ENCODE measurements at places on chromosomes 3 and 15.

DNA sequence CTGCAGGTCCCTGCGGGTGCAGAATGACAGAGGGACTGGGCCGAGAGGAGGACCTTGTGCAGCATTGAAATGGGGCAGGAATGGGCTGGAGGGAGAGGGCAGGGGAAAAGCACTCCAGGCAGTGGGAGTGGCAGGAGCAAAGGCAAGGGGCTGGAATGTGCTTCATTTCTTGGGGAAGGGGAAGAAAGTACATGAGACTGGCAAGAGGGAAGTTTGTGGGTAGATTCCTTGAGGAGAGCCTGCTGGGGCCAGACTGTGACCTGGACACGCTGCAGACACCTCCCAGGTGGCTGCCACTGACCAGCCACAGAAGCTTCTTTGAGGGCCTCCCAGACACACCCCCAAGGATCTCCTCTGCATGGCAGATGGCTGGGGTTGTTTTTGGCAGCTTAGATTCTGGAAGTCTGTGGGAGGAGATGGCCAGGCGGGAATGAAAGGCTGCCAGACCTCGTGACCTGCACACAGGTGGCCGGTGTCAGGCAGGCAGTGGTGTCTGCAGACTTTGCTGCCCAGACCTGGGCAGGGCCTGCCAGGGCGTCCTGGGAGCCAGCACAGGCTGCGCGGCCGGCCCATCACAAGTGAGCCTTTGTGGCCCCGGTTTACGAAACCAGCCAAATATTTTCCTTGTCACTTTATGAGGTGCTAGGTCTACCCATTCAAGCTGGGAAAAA, 53.1 kb downstream of the SPSB4 start:
- no peak for DNase-seq

GRCh38 chr3:169259134-169259533, 404.4 kb downstream of the MECOM start:
- no peak for DNase-seq

DNA sequence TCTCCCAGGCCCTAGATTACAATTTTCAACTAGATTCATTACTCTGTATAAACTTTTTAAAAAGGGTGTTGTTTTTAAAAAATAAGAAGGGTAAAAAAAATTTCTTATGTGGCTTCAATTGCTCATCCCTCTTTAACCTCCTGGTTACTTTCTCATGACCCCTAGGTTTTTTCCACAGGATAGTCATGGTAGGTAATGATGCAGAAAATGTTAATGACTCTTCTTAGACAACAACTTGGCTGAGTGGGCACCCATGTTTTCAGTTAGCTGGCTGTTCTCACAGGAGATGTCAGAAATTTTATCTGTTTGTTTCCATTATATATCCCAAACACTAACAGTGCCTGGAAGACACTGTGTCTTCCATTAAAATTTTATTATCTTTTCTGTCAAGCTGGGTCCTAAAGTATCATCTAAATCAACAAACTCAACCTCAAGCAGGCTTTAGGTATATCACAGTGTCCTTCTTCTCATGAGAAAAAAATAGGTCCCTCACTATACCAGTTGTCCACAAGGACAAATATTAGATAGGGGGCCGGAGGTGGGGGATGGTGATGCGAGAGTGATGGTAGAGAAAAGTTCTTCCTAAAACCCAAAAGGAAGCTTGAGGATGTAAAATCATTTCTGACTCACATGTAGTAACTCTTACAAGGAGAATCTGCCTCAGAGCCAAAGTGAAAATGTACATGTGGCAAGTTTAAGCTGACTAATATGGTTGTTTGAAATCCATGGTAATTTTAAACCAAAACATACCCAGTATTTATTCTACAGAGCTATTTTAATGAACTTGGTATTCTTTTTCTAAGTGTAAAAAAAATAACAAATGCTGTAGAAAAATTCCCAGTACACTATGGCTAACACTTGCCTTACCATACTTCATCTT, 43.3 kb downstream of the PLOD2 start:
- no peak for DNase-seq

- no peak for DNase-seq
Measured at GRCh38 chr3:9864200-9864927, 15.7 kb downstream of the CIDEC start.

- DNase-seq: no peak
Measured at GRCh38 chr15:63028442-63029110, 14.0 kb upstream of the TPM1 start.

- no peak for DNase-seq
Measured at GRCh38 chr3:194768586-194768985, 82.9 kb downstream of the FAM43A start.

GRCh38 chr3:47337656-47338055, 43.2 kb upstream of the PTPN23 start:
- no peak for DNase-seq

- DNase-seq: no peak
Measured at GRCh38 chr3:126480206-126480605, 4.5 kb upstream of the ZXDC start.

DNA sequence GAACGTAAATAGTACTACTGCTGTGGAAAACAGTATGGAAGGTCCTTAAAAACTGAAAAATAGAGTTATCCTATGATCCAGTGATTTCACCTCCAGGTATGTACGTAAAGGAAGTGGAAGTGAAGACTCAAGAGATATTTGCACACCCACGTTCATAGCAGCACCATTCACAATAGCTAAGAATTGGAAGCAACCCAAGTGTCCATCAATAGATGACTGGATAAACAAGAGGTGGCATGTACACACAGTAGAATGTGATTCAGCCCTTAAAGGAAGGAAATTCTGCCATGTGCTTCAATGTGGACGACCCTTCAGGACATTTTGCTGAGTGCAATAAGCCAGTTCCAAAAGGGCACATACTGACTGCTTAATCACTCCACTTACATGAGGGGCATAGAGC, 188.3 kb downstream of the APBA2 start:
- no peak for DNase-seq

GRCh38 chr15:81886591-81886990, 159.2 kb downstream of the MEX3B start:
- no peak for DNase-seq

DNA sequence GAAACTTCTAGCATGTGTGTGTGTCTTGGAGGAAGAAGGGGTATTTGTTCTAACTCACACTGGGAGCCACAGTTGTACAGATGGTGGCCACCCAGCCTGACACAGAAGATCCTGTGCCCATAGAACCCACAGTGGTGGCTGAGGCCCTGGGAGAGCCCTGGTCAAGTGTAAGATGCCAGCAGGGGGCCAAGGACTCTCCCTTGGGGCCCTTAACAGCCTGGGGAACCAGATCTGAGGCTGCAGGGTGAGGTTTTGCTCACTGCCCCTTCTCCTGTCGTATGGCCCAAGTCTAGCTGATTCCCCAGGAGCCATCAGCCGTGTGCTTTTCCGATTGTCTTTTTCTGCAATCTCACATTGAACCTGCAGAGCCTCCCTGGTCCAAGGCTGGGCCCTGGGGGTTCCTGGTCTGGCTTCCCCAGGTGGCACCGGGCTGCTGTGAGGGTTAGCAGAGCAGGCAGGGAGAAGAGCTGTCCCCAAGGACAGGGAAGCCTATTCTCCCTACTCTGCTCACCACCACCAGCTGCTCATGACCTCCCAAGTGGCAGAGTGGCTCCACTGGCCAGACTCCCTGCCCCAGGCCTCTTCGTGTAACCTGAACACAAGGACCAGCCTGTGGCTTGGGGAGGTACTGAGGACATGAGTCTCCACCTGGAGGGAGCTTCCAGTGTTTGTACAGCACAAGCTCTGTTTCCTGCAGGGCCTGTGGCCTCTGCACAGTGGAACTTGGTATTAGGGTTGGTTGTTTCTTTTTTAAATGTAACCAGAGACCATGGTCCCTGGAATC, 51.9 kb downstream of the CA12 start:
- no peak for DNase-seq

DNA sequence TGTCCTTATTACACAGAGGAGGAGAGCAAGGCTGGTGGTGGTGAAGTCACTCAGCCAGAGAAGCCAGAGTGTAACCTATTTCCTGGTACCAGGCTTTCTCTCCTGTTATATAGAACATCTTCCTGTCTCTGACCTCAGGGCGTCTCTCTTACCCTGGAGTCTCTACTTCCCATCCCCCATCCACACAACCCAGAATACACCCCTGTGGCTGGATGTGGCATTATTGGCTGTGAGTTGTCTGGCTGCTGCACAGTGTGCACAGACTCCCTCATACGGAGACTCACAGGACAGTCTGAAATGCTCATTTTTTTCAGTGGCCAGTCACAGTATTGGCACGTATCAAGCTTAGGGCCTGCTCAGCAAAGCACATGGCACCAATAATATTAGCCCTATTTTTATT, 8.6 kb downstream of the PODXL2 start:
- DNase-seq: no peak

DNA sequence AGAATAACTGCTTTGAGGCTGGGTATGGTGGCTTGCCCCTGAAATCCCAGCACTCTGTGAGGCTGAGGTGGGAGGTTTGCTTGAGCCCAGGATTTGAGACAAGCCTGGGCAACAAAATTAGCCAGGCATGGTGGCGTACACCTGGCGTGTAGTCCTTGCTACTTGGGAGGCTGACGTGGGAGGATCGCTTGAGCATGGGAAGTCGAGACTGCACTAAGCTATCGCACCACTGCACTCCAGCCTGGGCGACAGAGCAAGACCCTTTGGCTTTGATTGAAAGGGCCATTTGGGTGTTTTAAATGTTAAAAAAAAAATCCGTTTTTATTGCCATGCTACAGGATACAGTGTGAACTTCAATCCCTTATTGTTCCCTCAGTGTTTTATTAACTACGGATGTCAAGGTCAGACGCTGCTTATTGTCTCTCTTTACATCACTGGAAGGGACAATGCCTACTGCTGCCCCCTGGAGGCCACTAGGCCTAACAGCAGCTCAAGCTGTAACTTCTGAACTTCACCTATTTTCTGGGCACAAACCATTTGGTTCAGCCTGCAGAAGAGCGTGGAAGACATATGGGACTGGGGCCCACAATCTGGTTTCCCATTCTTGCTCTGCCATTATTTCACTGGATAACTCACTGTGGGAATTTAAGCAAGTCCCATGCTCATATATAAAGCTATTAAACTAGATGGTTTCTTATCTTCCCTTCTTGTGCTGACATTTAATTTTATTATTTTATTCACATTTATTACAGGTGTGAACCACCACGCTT, 15.3 kb upstream of the IREB2 start:
- DNase-seq: peak; percentile 51

GRCh38 chr15:40830884-40831283, 2.4 kb upstream of the PPP1R14D start:
- no peak for DNase-seq

DNA sequence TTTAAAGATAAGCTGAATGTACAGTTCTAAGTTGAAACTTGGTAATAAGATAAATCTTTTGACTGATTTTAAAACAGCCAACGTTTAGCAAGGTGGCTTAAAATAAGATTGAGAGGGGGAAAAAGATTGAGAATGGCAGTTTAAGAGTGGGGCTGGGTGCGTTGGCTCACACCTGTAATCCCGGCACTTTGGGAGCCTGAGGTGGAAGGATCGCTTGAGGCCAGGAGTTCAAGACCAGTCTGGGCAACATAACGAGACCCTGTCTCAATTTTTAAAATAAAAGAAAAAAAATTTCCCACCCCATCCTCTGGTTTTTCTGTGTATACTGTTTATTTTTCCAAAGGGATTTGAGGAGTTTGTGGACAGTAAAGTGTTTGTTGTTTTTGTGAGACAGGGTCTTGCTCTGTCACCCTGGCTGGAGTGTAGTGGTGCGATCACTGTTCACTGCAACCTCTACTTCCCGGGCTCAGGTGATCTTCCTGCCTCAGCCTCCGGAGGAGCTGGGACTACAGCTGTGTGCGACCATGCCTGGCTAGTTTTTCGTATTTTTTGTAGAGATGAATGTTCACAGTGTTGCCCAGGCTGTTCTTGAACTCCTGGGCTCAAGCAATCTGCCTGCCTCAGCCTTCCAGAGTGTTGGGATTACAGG, 3.0 kb downstream of the MAPK6 start:
- no peak for DNase-seq

- no peak for DNase-seq
Measured at GRCh38 chr3:16258866-16259265, 5.9 kb downstream of the DPH3 start.

GRCh38 chr15:41546851-41547786, 3.1 kb upstream of the RPAP1 start:
- no peak for DNase-seq

DNA sequence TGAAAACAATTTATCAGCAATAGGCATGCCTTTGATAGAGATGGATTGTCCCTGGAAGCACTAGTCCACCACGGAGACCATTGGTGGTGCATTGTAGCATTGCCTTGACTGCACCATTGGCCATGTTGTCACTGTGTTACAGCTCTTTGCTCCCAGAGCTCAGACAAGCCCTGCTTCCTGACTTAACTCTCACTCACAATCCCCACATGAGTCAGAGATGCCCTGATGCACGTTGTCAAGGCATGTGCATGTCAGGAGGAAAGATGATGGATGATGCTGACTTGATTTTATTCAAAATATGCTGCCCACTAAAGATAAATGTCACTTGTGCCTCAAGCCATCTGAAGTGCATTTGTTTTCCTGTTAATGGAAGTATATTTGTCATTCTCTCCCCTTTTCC, 266.1 kb downstream of the ARRDC4 start:
- no peak for DNase-seq

DNA sequence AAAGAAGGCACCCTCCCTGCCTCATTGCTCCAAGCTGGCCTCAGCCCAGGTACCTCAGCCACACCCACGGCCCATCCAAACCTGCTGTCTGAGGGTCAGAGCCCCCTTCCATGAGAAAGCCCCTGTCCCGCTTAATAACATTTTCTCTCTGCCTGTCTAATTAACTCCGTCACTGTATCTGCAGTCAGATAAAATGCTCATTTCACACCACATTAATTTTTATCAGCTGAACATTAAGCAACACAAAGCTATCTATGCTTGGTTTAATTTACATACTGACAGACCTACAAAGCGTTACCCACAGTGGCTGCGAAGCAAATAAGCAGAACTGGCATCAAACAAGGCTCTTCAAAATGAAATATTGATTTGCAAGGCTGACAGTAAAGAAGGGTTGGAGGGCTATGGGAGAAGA, 309.8 kb upstream of the ICE2 start:
- DNase-seq: no peak

GRCh38 chr3:122342803-122343202, 17.8 kb downstream of the CSTA start:
- DNase-seq: no peak

All from activated CD4-positive, alpha-beta T cell treated with anti-CD3 and anti-CD28 coated beads, Interleukin-2, amount 50 U/mL, for 24 hours (primary cell).